Kidney (tissue), 22 donors: ENCODE measurements at places on chromosomes 16 and 17. TPM values are rescaled to one million over a fixed set of nuclear protein-coding genes. Genes with fewer than 3 reads are reported as not detected.

DNA sequence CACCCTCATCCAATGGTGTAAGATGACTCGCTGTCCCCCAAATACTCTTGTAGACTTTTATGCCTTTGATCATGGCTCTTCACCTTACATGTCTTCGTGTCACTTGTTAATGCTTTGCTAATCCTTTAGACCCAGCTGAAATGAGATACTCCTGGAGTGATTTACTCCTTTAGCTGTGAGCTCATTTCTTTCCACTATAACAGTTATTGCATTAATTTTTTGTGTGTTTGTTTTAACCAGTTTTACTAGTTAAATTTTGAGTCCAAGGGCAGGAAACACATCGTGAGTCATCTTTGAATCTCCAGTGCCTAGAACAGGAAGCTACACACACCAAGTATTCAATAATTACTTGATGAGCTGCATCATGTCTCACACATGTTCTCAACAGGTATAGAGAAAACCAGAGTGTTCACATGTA lies 6.5 kb upstream of the CTCF start:
- no peak for DNase-seq

DNA sequence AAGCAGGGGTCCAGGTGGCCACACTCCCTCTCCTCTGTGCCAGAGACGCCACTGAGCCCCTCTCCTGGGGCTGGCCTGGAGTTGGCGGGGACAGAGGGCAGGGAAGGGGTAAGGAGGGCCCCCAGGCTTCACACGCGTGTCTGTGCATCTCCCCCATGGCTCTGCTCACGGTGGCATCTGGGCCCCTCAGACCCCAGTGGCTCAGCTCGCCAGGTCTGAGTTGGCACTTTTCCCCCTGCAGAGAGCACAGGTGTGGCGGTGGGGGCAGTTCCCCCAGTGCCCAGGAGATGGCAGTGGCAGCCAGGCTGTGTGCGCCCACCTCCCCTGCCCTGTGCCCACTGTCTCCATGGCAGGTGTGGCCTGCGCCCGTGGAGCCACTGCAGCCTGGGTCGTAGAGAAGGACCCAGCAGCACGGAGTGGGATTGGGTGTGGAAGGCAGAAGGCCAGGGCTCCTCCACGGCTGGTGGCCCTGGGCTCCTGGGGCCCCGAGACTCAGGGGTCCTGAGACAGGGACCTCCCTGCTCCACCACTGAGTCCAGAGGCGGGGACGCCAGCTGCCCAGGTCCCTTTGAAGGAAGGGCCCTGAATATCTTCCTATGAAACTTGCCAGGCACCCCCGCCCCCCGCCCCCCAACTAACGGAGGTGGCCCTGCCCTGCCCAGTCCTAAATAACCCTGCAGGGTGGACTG lies 4.3 kb upstream of the APRT start:
- no peak for DNase-seq

GRCh38 chr17:2150806-2151205 lies 95.9 kb downstream of the HIC1 start:
- DNase-seq = no peak

GRCh38 chr16:5349670-5350517 lies 252.3 kb upstream of the EEF2KMT start:
- peak; percentile 3 for DNase-seq

DNA sequence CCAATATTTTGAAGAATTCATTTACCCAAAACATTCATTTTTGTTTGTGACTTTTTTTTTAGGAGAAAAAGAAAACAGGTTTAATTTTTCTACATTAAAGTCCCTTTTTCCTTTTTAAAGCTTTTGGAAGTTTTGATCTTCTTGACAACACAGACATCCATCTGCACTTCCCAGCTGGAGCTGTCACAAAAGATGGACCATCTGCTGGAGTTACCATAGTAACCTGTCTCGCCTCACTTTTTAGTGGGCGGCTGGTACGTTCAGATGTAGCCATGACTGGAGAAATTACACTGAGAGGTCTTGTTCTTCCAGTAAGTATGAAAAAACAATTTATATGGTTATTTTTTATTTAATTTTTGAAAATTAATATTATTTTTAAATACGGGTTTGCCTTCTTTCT lies 37.2 kb downstream of the SIAH1 start:
- no peak for DNase-seq

DNA sequence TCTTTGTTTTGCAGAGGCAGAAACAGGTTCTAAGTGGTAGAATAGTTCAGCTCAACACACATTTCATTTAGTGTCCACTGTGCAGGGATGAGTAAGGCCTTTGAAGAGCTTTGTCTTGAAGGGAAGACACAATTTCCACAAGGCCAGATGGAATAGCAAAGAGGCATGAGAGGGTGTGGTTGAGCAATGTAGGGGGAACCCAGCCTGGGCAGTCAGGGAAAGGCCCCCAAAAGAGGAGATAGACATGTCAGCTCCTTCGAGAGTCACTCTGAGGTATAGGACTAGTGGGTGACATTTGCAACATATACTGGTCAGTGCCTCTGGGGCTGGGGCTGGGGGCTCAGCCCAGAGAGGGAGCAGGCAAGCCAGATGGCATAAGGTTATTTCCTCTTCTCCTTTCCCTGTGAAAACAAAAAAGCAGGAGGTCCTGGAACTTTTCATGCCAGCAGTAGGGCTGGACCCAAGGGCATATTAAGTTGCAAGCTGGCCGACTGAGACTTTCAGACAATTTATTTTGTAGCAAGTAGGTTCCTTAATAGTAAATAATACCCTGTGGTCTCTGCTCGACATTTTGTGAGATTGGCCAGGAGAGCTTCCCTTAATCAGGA lies 7.1 kb downstream of the ALKBH5 start:
- DNase-seq = no peak

GRCh38 chr16:12753203-12754023 lies 50.3 kb downstream of the CPPED1 start:
- peak; percentile 53 for DNase-seq

GRCh38 chr16:30032083-30032819 lies 1.2 kb upstream of the TLCD3B start:
- no peak for DNase-seq

DNA sequence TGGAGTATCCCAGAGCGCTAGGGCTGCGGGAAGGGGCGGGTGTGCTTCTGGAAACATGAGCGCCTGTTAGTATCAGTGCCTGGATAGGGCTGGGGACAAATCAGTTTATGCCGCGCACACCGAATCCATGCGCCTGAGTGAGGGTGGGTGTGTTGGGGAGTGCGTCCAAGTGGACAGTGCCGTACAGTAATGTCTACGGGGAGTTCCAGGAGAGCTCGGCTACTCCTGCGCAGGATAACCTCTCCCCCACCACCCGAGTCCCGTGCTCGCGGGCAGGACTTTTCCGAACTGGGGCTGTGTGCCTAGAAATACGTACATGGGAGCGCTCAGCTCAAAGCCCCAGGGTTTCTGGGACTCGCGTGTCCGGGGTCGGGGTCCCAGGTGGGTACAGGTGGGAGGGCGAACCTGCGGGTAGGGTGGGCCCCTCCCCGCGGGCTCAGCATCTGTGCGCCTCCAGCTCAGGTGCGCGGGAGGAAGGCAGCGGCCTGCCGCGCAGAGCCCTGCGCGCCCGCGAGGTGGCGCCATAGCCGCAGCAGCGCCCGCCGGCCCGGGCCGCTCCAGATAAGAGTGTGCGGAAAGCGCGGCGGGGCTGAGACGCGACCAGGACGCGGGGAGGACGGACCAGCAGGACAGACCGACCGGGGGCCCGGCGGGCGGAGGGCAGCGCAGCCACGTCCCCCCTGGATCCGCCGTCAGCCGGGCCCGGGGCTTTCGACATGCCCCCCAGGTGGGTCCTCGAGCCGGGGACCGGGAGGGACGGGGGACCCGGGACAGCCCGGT lies at the start of gene HIC1:
TSS of gene HIC1 (plus strand) at position 592 of the 780 bp plus-strand sequence. CDS start 1,588 bp downstream, outside the sequence.
- peak; percentile 86 for DNase-seq

DNA sequence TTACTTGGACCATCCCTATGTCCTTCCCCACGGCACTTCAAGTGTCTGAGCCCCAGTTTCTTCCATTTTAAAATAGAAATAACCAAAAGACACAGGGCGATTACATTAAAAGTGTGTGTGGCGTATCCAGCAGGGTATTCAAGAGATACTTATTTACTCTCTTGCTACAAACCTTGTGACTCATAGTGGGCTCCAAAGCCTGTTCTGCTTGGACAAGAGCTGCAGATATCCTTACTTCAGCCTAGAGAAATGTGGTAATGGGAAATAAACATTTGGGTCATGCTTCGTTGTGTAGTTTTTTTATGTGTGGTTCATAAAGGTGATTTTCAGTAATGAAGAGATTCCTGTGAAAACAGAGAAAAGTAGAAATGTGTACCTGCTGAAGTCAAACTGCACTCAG lies 288.9 kb upstream of the CDH11 start:
- DNase-seq = no peak

- DNase-seq = peak; percentile 74
These were observed 695 bp upstream of the TMEM204 start for GRCh38 chr16:1532771-1533170.

- no peak for DNase-seq
These were observed 98.5 kb downstream of the ZNF778 start for GRCh38 chr16:89315791-89316581.

CISD3 gene
- 152 TPM for polyA plus RNA-seq

SBK1 gene
- polyA plus RNA-seq = 1.4 TPM

SPATA33 gene
- polyA plus RNA-seq = 13.4 TPM

CRHR1 gene
- not detected for polyA plus RNA-seq

KATNIP gene
- polyA plus RNA-seq = 4.0 TPM

PIMREG gene
- not detected for polyA plus RNA-seq

PPL gene
- 7.7 TPM for polyA plus RNA-seq

GSDMA gene
- 0.80 TPM for polyA plus RNA-seq

KRT28 gene
- not detected for polyA plus RNA-seq

NPIPB6 gene
- polyA plus RNA-seq = not detected

MT1G gene
- 2,564 TPM for polyA plus RNA-seq
